Ovary (tissue), 10 donors: ENCODE measurements at places on chromosomes 2 and 18.

- no peak overlapping the region for H3K4me3 ChIP-seq
- no peaks in the 10 kb centered on the region for H3K36me3 ChIP-seq
- no peak overlapping the region for H3K27ac ChIP-seq
- no peak for DNase-seq
Measured at GRCh38 chr18:23302851-23303527, 150.1 kb upstream of the RIOK3 start.

GRCh38 chr2:150710916-150711315 lies 223.4 kb upstream of the RND3 start:
- H3K4me1 ChIP-seq: peaks cover 3% of the 10 kb centered on the region
- no peak overlapping the region for H3K4me3 ChIP-seq
- H3K27ac ChIP-seq: no peak overlapping the region

GRCh38 chr2:15912203-15912602 lies 28.1 kb upstream of the MYCN start:
- no peak overlapping the region for H3K27ac ChIP-seq
- peak; percentile 80 for DNase-seq
- no peak overlapping the region for H3K4me3 ChIP-seq
- H3K36me3 ChIP-seq: no peaks in the 10 kb centered on the region
- H3K4me1 ChIP-seq: peaks cover 7% of the 10 kb centered on the region

- DNase-seq: no peak
- H3K27ac ChIP-seq: no peak overlapping the region
- H3K36me3 ChIP-seq: no peaks in the 10 kb centered on the region
- H3K27me3 ChIP-seq: no peaks in the 10 kb centered on the region
Measured at GRCh38 chr2:24176326-24176725, 1.5 kb downstream of the FAM228A start.

- H3K36me3 ChIP-seq: no peaks in the 10 kb centered on the region
- H3K27ac ChIP-seq: no peak overlapping the region
- H3K27me3 ChIP-seq: no peaks in the 10 kb centered on the region
Measured at GRCh38 chr2:14451312-14451711, 181.2 kb upstream of the LRATD1 start.
